ENCODE measurements at places on chromosomes 1 and 21.

DNA sequence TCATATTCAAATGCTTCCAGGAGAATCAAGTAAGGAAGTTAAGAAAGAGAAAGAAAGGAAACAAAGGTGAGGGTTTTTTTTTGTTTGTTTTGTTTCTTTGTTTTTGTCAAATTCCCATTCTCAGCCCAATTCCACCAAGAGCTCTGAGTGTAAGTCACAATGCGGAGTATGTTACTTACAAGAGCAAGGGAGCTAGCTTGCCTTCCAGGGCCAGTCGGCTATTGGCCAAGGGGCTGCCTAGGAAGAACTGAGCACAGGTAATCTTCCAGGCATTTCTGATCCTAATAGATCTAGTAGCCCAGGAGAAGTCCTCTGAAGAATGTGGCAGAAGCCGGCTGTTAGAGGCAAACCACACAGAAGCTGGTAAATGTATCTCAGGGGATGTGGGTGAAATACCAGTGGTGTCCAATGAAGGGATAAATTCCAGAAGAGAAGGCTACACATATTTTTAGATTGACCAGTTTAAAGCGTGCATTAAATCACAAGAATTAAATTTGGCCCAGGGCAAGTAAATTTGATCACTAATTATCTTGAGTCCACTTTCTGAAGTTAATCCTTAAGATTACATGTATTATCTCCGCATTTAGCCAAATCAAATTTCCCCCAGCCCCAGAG is 239.6 kb upstream of the ADAMTS5 start:
- no peak for DNase-seq

GRCh38 chr1:221858818-221859611 is 117.1 kb upstream of the DUSP10 start:
- DNase-seq, result no peak

DNA sequence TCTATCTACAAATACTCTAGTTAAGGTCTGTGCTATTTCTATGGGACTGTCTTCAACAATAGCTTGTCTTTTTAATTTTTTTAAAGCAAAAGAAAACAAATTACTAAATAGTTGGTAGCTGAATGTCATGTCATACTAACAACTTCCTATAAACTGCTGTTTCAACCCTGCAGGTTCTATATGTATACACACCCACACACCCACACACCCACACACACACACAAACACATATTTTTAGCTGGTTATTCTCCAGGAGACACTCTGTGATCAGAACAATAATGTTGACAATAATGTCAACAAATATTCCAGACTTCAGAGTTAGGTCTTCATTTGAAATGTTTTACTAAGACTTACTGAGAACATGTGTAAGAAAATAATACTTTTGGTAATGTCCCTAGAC is 66.7 kb downstream of the AK5 start:
- no peak for DNase-seq

GRCh38 chr1:27505420-27505680 is 15.4 kb upstream of the WASF2 start:
- DNase-seq, result no peak

DNA sequence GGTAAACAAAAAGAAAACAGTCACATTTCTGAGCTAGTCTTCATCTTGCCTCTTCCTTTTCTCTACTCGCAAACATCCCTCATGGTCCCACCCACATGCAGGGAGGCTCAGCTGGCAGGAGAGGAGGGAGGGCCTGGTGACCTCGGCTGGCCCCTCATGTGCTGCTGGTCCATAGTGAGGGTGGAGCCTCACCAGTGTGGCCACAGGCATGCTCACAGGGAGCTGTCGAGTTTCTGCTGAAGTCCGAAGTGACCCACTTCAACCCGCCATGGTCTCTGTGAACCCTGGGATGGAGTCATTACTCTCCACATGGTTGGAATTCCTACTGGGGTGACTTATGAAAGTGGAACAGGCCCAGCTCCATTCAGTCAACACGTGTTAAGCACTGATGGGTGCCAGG is 253.4 kb downstream of the RHOU start:
- DNase-seq, result no peak

GRCh38 chr1:51236531-51237350 is 668 bp downstream of the RNF11 start:
- peak; percentile 25 for DNase-seq

GRCh38 chr1:159829822-159830465 is 3.3 kb downstream of the SLAMF8 start:
- DNase-seq, result no peak

DNA sequence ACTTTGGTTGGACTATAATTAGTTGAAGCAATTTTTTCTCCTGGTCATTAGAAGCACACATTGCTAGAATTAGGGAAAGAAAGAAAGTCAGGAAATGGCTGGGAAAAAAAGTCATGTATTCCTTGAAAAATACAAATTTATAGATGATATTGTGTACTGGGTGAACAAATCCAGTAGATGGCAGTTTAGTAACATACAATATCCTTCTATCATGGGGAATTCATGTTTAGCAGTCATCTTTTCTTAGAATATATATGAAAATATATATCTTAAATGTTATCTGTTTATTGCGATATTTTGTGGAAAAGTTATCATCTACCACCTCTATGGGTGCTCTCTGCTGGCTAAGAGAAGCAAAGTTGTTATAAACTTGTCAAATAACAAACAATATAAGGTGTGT is 13.1 kb upstream of the ZRANB2 start:
- no peak for DNase-seq

DNA sequence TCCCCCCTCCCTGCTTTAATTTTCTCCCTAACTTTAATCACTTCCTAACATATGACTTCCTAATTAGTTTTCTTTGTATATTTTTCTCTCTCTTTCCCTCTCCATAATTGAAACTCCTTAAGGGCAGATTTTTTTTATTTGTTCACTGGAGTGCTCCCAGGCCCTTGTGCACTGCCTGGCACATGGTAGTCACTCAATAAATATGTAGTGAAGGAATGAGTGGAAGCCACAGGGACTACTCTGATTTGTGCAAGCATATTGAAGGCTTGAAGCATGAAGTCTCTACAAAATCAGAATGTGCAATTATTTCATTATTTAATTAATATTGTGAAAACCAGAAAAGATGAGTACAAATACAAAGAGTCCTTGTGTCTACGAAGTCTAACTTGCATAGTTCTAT is 41.5 kb downstream of the SNX7 start:
- no peak for DNase-seq

DNA sequence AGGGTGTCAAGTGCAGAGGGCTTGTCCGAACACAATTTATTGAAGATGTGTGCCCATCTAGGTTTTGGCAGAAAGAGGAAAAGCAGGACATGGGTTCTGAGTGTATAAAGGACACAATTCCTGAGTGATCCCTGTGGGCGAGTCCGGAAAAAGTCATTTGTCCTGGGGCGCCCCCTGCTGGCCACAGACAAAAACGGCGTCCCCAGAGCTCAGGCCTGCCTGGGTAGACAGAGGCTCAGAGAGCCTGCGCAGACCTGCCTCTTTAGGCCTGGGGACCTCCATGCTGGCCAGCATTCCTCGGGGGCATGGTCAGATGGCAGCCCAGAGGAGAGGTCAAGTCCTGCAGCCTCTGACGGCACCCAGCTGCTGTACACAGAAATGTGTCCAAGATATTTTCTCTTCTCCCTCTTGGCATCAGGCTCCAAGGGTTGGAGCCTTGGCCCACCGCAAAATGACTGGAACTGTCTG is 65.5 kb upstream of the LRP8 start:
- peak; percentile 54 for DNase-seq

DNA sequence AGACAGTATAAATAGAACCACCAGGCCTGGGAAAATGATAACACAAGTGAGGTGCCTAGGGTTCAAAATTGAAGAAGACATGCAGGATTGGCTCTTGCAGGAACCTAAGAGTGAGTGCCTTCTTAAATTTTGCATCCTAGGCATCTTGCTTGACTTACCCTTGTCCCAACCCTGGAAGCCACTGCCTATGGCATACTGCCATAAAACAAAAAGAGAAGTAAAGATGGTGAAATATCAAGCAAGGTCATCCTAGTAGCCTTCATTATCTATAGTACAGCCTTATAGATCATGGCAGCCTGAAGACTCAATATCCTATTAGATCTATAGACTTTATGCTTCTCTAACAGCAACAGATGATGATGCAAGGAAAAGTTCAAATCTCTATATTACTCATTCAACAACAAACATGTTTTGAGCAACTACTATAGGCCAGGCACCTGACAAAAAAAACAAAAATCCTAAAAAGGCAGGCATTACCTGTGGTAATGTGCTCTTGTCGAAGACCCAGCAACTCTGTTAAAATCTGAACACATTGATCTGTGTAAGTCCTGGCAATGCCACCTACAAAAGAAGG is 6.3 kb downstream of the AP4B1 start:
- no peak for DNase-seq

- DNase-seq, result no peak
These were observed 760.2 kb downstream of the PLA2G4A start for GRCh38 chr1:187588917-187589316.

- no peak for DNase-seq
These were observed 6.6 kb upstream of the CD46 start for GRCh38 chr1:207745285-207745684.

DNA sequence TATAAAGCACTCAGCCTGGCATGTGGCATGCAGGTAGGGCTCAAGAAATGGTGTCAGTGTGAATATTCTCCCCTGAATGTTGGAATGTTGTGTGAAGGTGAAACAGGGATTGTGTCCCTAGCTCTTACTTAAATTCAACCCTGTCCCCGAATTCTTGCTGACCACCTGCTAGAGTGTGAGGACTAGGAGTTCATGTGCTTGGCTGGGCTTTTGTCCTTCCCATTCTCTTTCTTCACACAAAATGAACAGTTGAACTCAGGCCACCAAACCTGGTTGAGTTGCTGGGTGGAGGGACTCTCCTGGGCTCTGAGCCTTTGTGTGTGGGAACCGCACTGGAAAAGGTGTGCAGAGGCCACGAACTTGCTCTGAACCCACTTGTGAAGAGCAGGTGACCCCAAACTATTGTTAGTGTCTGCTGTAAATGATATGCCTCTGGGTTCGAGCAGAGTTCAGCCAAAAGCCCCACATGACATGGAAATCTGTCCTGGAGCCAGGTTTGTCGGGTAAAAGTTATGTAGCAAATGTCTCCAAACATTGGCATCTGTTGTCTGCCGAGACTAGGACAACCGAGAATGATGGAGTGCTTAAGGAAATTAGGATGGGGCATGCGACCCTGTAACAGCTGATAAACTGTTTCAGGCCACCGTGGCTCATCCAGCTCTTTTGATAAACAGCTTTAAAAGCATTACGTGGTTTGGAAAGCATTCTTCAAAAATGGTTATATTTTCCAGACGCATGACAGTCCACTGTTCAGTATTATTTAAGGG is 144.2 kb downstream of the DHRS3 start:
- DNase-seq, result no peak

DNA sequence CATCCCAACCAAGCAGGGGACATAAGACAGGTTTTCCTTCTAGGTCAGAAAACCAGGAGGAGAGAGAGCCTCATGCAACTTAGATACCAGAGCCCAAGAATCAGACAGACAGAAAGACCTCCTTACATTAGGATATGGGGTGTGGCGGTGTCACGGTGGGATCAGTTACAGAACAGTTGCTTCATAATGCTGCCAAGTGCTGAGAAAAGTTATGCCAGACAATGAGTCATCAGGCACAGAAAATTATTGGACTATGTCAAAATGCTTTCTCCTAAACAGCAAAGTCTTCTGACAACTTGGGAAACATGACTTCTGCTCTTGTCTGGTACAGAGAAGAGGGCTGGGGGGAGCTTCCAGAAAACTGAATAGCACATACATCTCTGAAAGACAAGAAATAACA is 1120.2 kb upstream of the TMPRSS15 start:
- DNase-seq, result no peak

GRCh38 chr1:156602557-156602993 is 1.3 kb upstream of the GPATCH4 start:
- DNase-seq, result no peak

DNA sequence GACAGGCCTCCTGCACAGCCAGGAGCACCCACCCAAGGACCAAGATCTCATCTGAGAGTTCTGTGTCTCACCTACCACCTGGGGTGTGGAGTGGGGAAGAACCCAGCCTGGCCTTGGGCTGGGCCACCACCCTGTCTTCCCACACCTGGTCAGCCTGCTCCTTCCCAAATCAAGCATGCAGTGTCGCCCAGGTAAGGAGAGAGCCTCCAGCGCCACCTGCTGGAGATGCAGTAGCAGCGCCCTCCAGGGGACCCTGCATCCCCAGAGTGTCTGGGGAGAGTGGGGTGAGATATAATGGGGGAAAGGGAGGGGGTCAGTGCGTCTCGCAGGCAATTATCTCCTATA is 32.3 kb downstream of the KIAA2013 start:
- DNase-seq, result peak; percentile 57

- no peak for DNase-seq
These were observed 35.8 kb downstream of the VANGL1 start for GRCh38 chr1:115677565-115677964.

DNA sequence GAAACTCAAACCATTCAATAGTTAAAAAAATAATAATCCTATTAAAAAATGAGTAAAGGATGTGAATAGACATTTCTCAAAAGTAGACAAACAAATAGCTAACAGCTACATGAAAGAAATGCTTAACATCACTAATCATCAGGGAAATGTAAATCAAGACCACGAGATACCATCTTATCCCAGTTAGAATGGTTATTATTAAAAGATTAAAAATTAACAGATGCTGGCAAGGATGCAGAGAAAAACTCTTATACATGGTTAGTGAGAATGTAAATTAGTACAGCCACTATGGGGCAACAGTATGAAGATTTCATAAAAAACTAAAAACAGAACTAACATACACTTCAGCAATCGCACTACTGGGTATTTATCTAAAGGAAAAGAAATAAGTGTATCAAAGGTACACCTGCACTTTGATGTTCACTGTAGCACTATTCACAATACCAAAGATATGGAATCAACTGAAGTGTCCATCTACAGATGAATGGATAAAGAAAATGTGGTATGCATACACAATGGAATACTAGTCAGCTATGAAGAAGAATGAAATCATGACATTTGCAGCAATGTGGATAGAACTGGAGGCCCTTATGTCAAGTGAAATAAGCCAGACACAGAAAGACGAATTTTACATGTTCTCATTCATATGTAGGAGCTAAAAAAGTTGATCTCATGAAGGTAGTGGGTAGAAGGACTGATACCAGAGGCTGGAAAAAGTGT is 117.9 kb downstream of the ACBD6 start:
- no peak for DNase-seq

DNA sequence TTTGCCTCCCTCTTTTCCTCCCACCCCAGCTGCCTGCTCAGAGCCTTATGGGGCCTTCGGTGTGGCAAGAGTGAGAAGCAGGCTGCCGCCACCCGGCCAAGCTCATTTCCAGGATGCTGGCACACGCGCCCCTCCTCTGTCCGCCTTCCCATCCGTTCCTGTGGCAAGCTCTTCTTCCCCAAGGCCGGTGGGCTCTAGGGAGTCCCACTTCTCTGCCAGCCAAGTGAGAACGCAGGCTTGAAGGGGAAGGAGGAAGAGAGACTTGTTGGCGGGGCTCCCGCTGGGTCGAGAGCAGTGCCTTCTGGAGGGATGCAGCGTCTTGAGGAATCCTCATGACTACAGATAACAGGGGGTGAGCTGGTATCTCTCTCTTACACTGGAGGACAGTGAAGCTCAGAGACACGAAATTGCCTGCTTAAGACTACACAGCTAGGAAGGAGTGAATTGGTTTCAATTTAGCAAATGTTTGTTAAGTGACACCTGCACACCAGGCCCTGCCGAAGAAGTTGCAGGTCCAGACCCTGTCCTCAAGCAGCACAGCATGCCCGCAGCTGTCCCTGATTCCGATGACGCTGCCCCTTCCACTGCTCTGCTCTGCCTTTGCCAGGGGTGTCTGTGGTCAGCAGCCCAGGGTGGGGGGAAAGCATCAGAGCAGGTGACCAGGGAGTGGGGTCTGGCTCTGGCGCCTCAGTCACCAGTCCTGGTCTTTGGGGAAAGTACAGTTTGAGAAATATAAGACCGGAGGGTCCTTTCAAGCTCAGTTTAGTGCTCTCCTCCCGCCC is 40.1 kb upstream of the FOXO6 start:
- no peak for DNase-seq

Measured in stimulated activated CD8-positive, alpha-beta memory T cell treated with anti-CD3 and anti-CD28 coated beads, Interleukin-4, amount 100 ng/mL, for 1 hour (primary cell).